ENCODE measurements at places on chromosomes 13 and 19. TPM values are rescaled to one million over a fixed set of nuclear protein-coding genes. Genes with fewer than 3 reads are reported as not detected.

GRCh38 chr13:93670866-93671265 lies 444.3 kb downstream of the GPC6 start:
- H3K36me3 ChIP-seq, result no peaks in the 10 kb centered on the region
- H3K27me3 ChIP-seq, result no peaks in the 10 kb centered on the region

DNA sequence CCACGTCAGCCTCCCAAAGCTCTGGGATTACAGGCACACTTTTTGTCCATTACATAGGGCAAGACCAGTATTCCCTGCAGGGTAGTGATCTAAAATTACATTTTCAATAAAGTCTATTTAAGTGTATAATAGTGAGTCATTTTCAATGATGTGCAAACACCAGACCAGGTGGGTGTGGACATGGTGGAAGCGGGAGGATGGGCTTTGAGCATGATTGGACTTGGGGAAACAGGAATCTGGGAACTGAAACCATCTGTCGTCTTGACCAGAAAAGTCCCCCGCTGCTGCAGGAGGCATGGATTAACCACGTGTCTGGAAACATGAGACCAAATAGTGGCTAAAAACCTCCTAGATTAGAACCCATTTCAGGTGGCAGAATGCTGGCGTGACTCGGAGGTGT lies 4.9 kb downstream of the FXYD3 start:
- no peak overlapping the region for H3K4me3 ChIP-seq
- DNase-seq, result no peak
- no peak overlapping the region for H3K27ac ChIP-seq
- no peaks in the 10 kb centered on the region for H3K27me3 ChIP-seq
- no peaks in the 10 kb centered on the region for H3K36me3 ChIP-seq
- H3K4me1 ChIP-seq, result peaks cover 10% of the 10 kb centered on the region

GRCh38 chr19:1102407-1103131 lies 1.2 kb upstream of the GPX4 start:
- peak overlapping the region; percentile 80 for H3K27ac ChIP-seq
- no peaks in the 10 kb centered on the region for H3K27me3 ChIP-seq
- peak overlapping the region; percentile 61 for H3K4me3 ChIP-seq
- H3K36me3 ChIP-seq, result peaks cover 5% of the 10 kb centered on the region

DNA sequence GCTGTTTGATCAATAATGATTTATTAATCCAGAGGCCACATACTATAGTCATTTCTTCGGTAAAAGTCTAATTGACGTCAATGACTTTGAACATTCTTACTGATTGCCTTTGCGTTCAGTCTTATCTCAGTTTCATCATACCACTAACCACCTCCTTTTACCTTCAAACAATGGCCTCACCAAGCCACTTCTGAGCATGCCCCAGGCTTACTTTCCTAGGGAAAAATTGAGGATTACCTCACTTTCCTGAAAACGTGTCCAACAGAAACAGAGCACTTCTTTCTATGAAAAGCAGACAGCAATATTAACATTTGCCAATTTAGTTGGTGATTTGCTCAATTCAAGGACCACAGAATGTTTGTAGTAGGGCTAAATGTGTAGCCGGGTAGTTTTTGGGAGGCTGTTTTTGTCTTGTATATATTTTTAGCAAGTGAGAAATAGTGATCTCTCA lies 157.6 kb downstream of the KLF5 start:
- H3K4me1 ChIP-seq, result peaks cover 10% of the 10 kb centered on the region
- H3K27me3 ChIP-seq, result peaks cover 12% of the 10 kb centered on the region
- no peak for DNase-seq
- no peaks in the 10 kb centered on the region for H3K36me3 ChIP-seq
- no peak overlapping the region for H3K27ac ChIP-seq
- H3K4me3 ChIP-seq, result no peak overlapping the region

DNA sequence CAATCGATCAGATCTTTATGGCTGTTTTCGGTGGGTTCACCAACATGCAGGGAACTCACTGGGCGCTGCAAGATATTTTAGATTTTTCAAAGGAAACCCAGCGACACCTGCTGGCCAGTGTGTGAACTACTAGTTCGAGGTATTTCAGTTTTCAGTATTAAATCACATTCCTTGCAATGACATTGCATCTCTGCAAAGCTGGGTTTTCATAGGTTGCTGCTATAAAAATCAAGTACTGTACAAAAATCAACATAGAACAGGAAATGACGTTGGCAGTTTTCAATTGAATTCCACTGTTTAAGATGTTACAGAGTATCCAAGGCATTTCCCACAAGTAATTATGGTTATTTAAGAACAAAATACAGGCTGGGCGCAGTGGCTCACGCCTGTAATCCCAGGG lies 17.6 kb downstream of the LIG1 start:
- H3K27ac ChIP-seq, result peak overlapping the region; percentile 14
- no peak overlapping the region for H3K4me3 ChIP-seq
- H3K36me3 ChIP-seq, result peaks cover 6% of the 10 kb centered on the region
- H3K27me3 ChIP-seq, result no peaks in the 10 kb centered on the region
- no peaks in the 10 kb centered on the region for H3K4me1 ChIP-seq

DNA sequence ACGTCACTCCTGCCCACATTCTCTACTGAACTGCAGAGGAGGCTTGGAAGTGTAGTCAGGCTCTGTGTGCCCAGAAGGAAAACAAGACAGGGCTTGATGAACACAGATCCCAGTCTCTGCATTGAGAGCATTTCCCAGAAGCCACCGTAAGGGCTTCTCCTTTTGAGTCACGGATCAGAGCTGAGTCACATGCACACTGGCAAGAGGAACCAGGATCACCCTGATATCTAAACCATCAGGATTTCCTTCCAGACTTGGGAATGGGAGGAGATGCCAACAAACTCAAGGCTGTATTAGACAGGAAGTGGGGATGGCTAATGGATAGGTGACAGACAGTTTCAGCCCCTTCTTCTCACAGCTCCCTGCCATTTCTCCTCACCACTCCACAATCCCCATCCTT lies 17.7 kb upstream of the FBXO17 start:
- no peaks in the 10 kb centered on the region for H3K36me3 ChIP-seq
- no peak overlapping the region for H3K27ac ChIP-seq
- H3K4me1 ChIP-seq, result peaks cover 6% of the 10 kb centered on the region
- DNase-seq, result no peak
- peaks cover 25% of the 10 kb centered on the region for H3K27me3 ChIP-seq

GRCh38 chr13:70729369-70729768 lies 621.1 kb upstream of the KLHL1 start:
- no peak overlapping the region for H3K4me3 ChIP-seq
- no peak for DNase-seq
- no peaks in the 10 kb centered on the region for H3K27me3 ChIP-seq
- H3K27ac ChIP-seq, result no peak overlapping the region
- H3K4me1 ChIP-seq, result no peaks in the 10 kb centered on the region

Gene ZNF441
- total RNA-seq, result 15.0 TPM

Gene CD37
- total RNA-seq, result 258 TPM

Gene DOCK9
- total RNA-seq, result 102 TPM

Gene ZNF324
- total RNA-seq, result 18.0 TPM
